ENCODE measurements at places on chromosomes 11 and 22.

- DNase-seq: no peak
Observed at GRCh38 chr11:114175706-114176105, 116.2 kb downstream of the ZBTB16 start.

- no peak for DNase-seq
Observed at GRCh38 chr11:68806931-68807844, 34.5 kb downstream of the CPT1A start.

DNA sequence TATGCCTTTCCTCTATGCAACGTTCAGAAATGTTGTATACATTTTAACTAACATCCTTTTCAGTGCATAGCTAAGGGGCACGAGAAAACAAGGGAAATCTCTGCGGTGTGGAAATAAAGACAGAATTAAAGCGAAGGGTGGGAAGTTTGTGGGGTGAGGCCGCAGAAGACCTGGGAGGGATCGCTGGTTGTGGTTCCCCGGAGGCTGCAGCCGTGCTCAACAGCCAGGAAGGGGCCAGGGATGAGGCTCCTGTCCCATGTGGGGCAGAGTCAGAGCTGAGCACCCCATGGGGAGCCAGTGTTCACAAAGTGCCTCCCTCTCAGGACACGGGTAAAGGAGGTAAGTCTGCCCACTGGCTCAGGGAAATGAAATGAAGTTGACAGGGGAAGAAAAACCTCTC lies 67.5 kb downstream of the MYEOV start:
- peak; percentile 8 for DNase-seq

- no peak for DNase-seq
Observed at GRCh38 chr22:31020334-31020733, 51.3 kb downstream of the TUG1 start.

GRCh38 chr22:29408940-29409339 lies 20.6 kb upstream of the AP1B1 start:
- no peak for DNase-seq
